ENCODE measurements at places on chromosomes 1 and 21.

- no peak for DNase-seq
Observed at GRCh38 chr21:25459365-25459764, 147.9 kb downstream of the MRPL39 start.

GRCh38 chr1:119962296-119962968, 66.1 kb upstream of the ADAM30 start:
- no peak for DNase-seq

- DNase-seq, result no peak
Observed at GRCh38 chr1:40519517-40519916, 10.9 kb downstream of the EXO5 start.

- no peak for DNase-seq
Observed at GRCh38 chr21:34794686-34795085, 125.9 kb downstream of the CLIC6 start.

- no peak for DNase-seq
Observed at GRCh38 chr21:30882866-30883597, 1.7 kb upstream of the KRTAP11-1 start.

DNA sequence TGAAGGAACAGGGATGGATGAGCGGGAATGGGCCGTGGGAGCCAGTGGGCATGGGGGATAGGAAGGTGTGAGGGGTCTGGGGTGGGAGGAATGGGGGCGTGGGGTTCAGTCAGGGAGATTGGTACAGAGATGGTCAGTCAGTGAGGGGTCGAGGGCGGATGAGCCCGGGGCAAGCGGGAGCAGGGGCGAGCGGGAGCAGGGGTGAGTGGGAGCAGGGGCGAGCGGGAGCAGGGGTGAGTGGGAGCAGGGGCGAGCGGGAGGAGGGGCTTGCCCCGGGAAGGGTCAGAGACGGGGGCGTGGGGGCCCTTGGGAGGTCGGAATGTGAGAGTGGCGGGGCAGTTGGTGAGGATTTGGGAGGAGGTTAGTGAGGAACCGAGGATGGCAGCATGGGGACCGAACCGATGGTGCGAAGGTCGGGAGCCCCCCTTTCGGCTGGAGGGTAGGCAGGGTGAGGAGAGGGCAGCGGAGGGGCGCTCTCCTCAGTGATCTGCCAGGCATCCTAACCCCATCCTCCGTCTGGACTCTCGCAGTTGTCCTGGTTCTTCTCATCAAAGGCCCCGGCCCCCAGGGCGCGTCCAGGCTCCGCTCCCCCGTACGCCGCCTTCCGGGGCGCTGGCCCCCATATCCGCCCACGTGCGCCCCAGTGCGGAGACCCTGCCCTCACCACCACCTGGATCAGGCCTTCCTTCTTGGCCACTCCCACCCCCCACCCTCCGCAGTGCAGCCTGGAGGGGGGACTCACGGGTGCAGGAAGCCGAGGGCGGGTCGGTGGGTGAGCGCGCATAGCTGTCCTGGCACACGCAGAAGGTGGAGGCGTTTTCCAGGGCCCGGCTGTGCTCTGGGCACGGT, 11.2 kb downstream of the EPHA10 start:
- no peak for DNase-seq

- DNase-seq, result no peak
Observed at GRCh38 chr1:212702672-212703071, 3.0 kb upstream of the BATF3 start.

GRCh38 chr1:212587016-212587887, 21.3 kb upstream of the ATF3 start:
- DNase-seq, result no peak

DNA sequence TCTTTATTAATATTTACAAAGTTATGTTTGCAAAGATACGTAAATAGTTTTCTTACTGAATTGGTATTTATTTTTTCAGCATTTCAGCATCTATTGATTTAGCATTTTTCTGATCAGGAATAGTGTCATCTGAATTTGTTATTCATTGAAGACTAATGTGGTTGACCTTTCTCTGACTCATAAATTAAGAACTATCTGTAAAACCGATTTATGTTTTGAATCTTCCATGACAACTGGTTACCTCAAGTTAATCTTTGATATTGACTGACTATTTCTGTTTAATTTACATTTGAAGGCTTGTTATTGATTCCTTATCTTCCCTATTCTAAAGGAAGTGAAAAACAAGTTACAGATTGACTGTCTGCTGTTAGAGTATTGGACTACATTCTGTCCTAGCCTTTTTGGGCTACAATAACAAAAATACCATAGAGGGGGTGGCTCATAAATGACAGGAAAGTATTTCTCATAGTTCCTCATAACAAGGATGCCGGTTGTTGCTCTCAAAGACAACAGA, 1131.4 kb downstream of the PLA2G4A start:
- DNase-seq, result no peak
